ENCODE measurements at places on chromosomes 6 and 20. TPM values are rescaled to one million over a fixed set of nuclear protein-coding genes. Genes with fewer than 3 reads are reported as not detected.

- DNase-seq, result no peak
Measured at GRCh38 chr20:1879934-1880333, 15.3 kb upstream of the SIRPA start.

GRCh38 chr6:80553071-80553740, 446.7 kb downstream of the BCKDHB start:
- no peak for DNase-seq

DNA sequence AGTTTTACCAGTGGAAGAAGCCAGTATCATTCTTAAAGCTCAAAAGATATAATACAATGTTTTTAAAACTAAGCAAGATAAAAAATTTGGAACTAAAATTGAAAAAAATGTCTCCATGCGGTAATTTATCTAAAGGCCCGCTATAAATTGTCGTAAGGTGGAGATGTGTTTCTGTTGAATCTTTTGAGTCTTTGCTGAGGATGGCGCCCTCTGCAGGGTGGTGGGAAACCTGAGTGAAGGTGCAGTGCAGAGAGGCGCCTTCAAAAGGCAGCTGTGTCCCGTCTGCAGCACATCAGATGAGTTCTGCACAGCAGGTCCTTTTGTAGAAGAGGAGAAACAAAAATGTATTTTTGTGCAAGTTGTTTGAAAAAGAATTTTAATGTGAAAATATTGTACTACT, 29.4 kb upstream of the KIF25 start:
- peak; percentile 21 for DNase-seq

- no peak for DNase-seq
Measured at GRCh38 chr20:43189554-43190331, at the start of gene PTPRT. Gene PTPRT, minus strand, starts transcription at chr20:43189906. Its CDS starts 173 bp downstream, at chr20:43189733.

DNA sequence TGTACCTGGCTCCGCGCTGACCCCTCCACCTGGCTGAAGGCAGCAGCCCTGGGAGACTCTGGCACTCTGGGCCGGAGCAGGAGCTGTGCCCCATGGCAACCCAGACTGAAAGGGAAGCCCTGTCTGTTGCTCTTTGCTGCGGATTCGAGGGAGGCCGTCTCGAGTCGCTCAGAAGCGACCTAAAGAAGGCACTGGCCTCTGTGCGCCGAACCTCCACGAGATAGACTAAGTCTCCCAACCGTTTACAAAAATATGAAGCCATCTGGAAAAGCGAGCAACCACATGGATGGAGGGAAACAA, 10.5 kb upstream of the TBX18 start:
- no peak for DNase-seq

Gene KIFC1
- total RNA-seq, result 74.1 TPM

Gene TNF
- 115 TPM for total RNA-seq
